Osteoblast (primary cell): ENCODE measurements at places on chromosomes 3 and 15. TPM values are rescaled to one million over a fixed set of nuclear protein-coding genes. Genes with fewer than 3 reads are reported as not detected.

The C3orf38 gene
- total RNA-seq = 33.6 and 35.5 TPM in 2 replicates

The SCN11A gene
- under 0.01 TPM in 1 of 2 replicates, not detected in the other for total RNA-seq

The HRG gene
- not detected in 2 replicates for total RNA-seq

The EMC7 gene
- 40.5 and 48.0 TPM in 2 replicates for total RNA-seq
